Transverse colon (tissue), 4 donors: ENCODE measurements at places on chromosomes 3 and 15. TPM values are rescaled to one million over a fixed set of nuclear protein-coding genes. Genes with fewer than 3 reads are reported as not detected.
A peak's percentile ranks its signal among the peaks of the same experiment; 100 is the strongest.

GRIP2 gene
- 0.40 TPM for total RNA-seq

IFT80 gene
- 0.37 TPM for total RNA-seq

ADAMTS7 gene
- 4.8 TPM for total RNA-seq

NR2E3 gene
- 0.55 TPM for total RNA-seq

LRRIQ4 gene
- total RNA-seq: not detected

COL6A5 gene
- not detected for total RNA-seq

DNA sequence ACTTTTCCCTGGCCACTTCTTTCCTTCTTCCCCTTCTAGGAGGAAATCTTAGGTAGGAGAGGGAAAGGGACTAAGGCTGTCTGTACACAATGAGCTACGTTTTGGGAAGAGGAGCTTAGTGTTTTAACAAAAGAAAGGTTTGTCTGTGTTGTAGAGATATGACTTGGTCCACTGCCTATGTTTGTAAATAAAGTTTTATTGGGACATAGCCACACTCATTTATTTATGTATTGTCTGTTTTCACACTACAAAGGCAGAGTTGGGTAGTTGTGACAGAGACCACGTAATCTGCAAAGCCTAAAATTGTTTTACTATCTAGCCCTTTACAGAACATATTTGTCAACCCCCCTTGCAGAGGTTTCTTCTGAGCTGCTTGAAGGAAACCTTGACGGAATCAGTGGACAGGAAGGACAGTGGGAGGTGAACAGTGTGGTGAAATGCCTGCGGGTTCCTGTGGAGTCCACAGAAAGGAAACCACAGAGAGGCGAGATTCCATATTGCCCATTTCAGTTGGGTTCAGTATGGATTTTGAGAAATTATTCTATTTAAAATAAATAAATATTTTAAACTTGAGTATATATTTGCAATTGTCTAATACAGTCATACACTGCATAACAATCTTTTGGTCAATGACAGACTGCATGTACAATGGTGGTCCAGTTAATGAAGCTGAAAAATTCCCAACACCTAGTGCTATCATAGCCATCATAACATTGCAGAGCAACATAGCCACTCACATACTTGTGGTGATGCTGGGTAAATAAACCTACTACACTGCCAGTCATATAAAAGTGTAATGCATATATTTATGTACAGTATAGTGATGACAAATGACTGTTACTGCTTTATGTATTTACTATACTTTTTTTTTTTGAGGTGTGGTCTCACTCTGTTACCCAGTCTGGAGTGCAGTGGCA lies 157.9 kb upstream of the NUDT16 start:
- no peaks in the 10 kb centered on the region for H3K4me1 ChIP-seq
- no peak for DNase-seq
- H3K36me3 ChIP-seq: no peaks in the 10 kb centered on the region
- H3K27me3 ChIP-seq: no peaks in the 10 kb centered on the region
- no peak overlapping the region for H3K27ac ChIP-seq
- H3K4me3 ChIP-seq: no peak overlapping the region

DNA sequence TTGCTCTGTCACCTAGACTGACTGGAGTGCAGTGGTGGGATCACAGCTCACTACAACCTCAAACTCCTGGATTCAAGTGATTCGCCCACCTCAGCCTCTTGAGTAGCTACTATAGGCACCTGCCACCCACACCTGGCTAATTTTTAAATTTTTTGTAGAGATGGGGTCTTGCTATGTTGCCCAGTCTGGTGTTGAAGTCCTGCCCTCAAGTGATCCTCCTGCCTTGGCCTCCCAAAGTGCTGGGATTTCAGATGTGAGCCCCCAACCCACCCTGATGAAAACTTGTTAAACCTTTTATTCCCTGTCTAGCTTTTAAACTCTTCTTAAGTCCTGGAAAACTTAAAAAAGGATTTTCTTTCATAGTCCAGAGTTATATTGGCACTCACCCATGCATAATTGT lies 2.6 kb downstream of the ECT2 start:
- no peak overlapping the region for H3K27ac ChIP-seq
- H3K36me3 ChIP-seq: peaks cover 11% of the 10 kb centered on the region
- no peak for DNase-seq
- no peaks in the 10 kb centered on the region for H3K27me3 ChIP-seq

- peaks cover 20% of the 10 kb centered on the region for H3K4me1 ChIP-seq
- no peak overlapping the region for H3K27ac ChIP-seq
- DNase-seq: no peak
- no peaks in the 10 kb centered on the region for H3K36me3 ChIP-seq
- no peak overlapping the region for H3K4me3 ChIP-seq
- H3K27me3 ChIP-seq: no peaks in the 10 kb centered on the region
Observed at GRCh38 chr15:50905055-50905454, 3.4 kb upstream of the AP4E1 start.

DNA sequence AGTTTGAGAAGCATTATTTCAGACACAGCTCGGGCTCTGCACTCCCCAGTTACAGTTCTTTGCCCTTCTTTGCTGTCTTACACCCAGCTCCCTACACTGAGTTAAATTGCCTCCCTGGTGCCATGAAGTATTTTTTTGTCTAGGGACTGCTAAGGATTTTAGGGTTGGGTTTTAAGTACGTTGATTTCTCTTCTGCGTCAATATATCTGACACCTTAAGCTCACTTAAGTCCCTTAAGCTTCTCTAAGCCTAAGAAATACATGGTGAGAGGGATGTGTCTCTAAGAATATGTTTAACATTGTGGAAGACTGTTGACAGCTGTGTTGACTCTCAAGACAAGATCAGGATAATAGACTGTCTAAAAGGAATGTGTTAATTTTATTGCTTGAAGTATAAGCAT lies 400.5 kb downstream of the PTPRG start:
- no peak overlapping the region for H3K4me3 ChIP-seq
- H3K4me1 ChIP-seq: no peaks in the 10 kb centered on the region
- no peak for DNase-seq
- no peak overlapping the region for H3K27ac ChIP-seq
- H3K36me3 ChIP-seq: no peaks in the 10 kb centered on the region

GRCh38 chr3:198025644-198026043 lies 65.6 kb downstream of the LMLN start:
- no peak overlapping the region for H3K4me3 ChIP-seq
- no peaks in the 10 kb centered on the region for H3K27me3 ChIP-seq
- no peak overlapping the region for H3K27ac ChIP-seq
- H3K4me1 ChIP-seq: no peaks in the 10 kb centered on the region

DNA sequence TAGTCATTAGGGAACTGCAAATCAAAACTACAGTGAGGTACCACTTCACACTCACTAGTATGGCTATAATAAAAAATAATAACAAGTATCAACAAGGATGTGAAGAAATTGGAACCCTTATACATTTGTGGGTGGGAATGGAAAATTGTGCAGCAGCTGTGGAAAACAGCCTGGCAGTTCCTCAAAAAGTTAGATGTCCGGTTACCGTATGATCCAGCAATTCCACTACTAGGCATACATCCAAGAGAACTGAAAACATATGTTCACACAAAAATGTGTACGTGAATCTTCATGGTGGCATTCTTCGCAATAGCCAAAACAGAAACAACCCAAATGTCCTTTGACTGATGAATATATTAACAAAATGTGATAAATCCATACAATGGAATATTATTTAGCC lies 187.9 kb upstream of the LYSMD4 start:
- DNase-seq: no peak
- H3K36me3 ChIP-seq: no peaks in the 10 kb centered on the region
- peaks cover 7% of the 10 kb centered on the region for H3K4me1 ChIP-seq
- H3K4me3 ChIP-seq: no peak overlapping the region
- peaks cover 17% of the 10 kb centered on the region for H3K27me3 ChIP-seq

GRCh38 chr3:38985581-38985980 lies 66.2 kb downstream of the SCN11A start:
- no peak overlapping the region for H3K4me3 ChIP-seq
- no peak for DNase-seq
- no peaks in the 10 kb centered on the region for H3K4me1 ChIP-seq
- H3K27me3 ChIP-seq: peaks cover 4% of the 10 kb centered on the region
- H3K36me3 ChIP-seq: no peaks in the 10 kb centered on the region

DNA sequence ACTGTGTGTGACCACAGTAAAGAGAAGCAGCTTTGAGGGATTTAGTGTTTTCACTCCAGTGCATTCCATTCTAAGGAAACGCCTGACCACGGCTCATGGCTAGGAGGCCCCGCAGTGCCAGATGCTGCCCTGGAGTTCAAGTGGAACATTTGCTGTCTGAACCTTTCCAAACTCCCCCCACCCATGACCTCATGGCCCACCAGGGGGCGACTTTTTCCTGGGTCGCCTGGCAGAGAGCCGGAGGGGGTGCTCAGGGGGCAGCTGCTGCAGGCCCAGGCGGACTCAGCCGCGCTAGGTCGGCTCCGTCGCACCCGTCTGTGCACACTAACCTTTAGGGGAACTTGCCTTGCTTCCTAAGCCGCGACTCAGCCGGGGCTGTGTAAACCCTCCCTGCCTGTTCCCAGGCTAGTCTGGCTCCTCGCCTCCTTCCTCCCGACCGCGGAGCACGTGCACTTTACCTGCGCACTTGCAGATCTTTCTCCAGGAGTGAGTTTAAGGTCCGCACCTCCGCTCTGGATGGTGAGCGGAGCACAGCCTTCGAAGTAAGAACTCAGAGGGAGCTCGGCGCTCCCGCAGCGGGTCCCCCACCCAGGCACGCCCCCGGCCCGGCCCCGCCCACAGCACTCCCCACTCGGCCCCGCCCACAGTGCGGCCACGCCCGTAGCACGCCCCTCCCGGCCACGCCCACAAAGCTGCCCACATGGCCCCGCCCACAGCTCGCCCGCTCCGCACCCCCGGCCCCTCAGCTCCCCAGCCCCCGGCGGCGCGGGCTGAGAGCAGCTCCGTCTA lies at the start of gene OCA2:
OCA2 (minus strand) TSS at position 550 of the 789 bp plus-strand sequence. CDS start 17,441 bp downstream, outside the sequence.
- H3K4me1 ChIP-seq: peaks cover 11% of the 10 kb centered on the region
- no peak within 1 kb of the TSS for H3K4me3 ChIP-seq
- peak; percentile 43 for DNase-seq
- H3K27me3 ChIP-seq: peaks cover 74% of the 10 kb centered on the region

DNA sequence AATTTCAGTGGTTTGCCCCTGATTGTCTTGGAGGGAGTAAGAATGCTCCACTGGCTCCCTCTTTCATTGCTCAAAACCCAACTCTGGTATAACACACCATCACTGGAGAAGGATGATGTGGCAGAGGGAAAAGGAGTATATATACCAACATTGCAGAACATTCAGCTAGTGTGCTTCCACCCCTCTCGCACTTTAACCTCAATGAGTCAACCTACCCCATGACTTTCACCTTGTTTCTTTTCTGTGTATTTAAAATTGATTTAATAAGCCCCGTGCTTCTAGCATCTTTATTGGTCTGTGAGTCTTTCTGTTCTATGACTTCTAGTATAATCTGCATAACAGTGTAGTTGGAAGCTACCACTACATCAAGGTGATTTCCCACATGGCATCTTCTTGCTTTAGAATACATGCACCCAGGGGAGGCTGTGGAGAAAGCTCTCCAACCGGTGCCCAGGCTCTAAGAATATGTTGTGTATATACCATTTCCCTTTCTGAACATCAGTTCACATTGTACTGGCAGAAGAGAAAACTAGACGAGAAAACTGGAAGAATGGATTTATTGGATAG lies 595.1 kb upstream of the TGFBR2 start:
- no peaks in the 10 kb centered on the region for H3K36me3 ChIP-seq
- no peak overlapping the region for H3K4me3 ChIP-seq
- no peak for DNase-seq
- no peak overlapping the region for H3K27ac ChIP-seq
- H3K27me3 ChIP-seq: no peaks in the 10 kb centered on the region
- H3K4me1 ChIP-seq: no peaks in the 10 kb centered on the region

DNA sequence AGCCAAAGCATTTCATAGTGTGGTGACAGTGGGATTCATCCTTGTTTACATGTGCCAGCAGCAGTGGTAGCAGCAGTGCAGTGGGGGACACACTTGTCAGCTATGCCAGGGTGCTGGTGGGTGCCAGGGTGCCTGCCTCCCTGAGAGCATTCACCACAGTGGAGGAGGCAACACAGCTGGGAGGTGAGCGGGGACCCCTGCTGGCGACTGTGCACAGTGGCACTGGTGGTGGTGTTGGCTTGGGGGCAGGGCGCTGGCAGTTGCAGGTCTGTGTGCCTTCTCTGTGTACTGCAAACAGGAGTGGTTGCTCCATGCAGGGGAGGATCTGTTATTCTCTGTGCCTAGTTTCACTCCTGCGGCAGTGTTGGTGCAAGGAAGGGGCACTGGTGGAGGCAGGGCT lies 41.2 kb downstream of the CEP63 start:
- H3K4me3 ChIP-seq: no peak overlapping the region
- H3K27ac ChIP-seq: no peak overlapping the region
- peaks cover 10% of the 10 kb centered on the region for H3K36me3 ChIP-seq
- no peaks in the 10 kb centered on the region for H3K27me3 ChIP-seq

DNA sequence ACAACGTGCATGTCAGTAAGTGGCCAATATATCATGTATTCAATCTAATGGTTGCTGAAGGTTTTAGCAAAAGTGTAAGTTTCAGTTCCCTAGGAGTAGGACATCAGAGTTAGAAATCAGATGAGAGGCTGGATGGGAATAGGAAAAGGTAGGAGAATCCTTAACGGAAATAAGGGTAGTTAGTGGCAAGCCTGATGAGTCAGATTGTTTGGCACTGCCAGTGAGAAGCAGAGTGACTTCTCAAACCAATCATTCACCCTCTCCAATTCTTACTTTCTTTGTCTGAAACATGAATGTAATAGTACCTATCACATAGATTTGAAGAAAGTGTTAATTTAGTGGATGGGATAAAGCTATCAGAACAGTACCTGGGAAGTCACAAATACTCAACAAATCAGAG lies 894.0 kb downstream of the NTRK3 start:
- H3K4me1 ChIP-seq: no peaks in the 10 kb centered on the region
- DNase-seq: no peak
- H3K4me3 ChIP-seq: no peak overlapping the region
- H3K36me3 ChIP-seq: no peaks in the 10 kb centered on the region
- H3K27ac ChIP-seq: no peak overlapping the region
- H3K27me3 ChIP-seq: no peaks in the 10 kb centered on the region

DNA sequence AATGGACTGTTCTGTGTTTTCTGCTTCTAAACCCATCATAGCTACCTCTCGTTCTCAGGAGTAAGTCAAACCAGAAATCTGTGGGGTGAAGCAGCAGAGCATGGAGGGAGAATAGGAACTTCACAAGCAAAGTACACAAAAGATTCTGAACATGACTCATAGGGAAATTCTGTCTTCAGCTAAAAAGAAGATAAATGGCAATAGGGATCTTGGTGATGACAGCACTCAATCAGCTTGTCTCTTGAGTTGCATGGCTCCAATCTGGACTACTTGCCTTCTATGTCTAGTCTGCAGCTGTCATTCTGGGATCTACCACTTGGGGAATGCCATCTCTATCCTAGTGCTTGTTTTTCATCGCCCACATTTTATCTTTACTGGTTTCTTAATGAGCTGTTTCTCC lies 13.5 kb upstream of the GRAMD1C start:
- no peak for DNase-seq
- no peak overlapping the region for H3K4me3 ChIP-seq
- no peaks in the 10 kb centered on the region for H3K4me1 ChIP-seq
- no peak overlapping the region for H3K27ac ChIP-seq
- no peaks in the 10 kb centered on the region for H3K27me3 ChIP-seq
